ENCODE measurements at places on chromosomes 13 and 19.
A peak's percentile ranks its signal among the peaks of the same experiment; 100 is the strongest.

DNA sequence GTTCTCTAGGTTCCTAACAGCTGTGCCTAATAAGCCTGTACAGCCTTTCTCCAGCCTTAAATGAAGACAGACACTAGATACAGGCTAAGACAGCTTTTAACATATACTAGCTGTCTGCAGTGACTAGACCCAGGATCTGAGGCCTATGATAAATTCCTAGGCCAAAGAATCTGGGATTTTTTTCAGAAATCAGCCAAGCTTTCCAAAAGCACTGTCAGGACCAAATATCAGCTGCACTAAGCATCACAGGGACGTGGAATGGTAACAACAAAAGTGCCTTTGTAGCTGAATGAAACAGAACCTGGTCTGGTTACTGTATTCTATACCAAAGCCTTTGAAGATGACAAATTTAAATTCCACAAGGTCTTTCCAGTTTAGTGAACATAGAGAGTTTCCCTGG lies 77.9 kb upstream of the DOCK9 start:
- DNase-seq, result no peak

DNA sequence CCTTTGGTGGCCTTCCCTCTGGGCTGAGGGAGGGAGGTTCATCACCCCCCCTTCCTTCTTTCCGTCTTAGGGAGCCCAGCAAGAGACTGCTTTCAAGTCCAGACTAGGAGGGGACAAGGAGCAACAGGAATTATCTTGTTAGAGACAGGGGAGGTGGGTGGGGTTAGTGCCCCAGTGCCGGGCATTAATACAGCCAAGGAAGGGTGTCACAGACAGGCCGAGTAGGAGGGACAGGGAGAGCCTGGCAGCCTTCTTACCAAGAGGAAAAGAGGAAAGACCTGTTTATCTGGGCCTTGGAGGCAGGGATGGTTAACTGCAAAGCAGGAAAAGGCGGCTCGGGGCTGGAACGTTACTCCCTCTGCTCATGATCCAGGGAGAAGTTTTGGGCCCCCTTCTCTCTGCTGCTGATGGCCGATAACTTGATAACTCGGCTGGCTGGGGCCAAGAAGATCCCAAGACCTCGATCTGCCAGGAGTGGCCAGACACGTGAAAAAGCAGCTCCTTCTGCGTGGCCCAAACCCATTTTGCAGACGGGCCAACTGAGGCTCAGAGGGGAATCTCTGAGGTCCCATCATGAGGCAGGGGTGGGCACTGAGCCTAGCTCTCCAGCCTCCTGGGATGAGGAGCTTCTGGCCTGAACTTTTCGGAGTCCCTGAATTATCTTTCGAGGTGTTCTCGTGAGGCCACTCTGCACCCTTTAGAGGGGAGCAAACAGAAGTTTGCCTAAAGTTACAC lies 79.3 kb downstream of the PTPRS start:
- DNase-seq, result no peak

DNA sequence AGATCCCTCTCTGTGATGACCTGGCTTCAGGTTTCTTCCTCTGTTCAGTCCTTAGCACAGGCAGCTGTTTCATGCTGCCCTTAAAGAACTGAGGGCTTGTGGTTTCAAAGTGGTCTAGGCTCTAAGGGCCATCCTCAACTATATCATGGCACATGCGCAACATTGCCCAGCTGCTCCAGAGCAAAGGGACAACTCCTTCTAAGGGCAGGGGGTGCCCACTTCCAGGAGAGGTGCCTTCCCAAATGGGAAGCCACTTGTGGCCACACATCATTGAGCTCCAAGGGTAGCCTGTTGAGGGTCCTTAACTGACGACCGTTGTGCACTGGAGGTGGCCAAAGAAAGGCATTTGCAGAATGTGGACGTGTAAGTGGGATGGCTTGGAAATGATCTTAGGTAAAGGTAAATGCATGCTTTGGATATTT lies 7.3 kb downstream of the GPR183 start:
- DNase-seq, result no peak

GRCh38 chr13:73273745-73274144 lies 214.9 kb downstream of the KLF5 start:
- DNase-seq, result no peak

DNA sequence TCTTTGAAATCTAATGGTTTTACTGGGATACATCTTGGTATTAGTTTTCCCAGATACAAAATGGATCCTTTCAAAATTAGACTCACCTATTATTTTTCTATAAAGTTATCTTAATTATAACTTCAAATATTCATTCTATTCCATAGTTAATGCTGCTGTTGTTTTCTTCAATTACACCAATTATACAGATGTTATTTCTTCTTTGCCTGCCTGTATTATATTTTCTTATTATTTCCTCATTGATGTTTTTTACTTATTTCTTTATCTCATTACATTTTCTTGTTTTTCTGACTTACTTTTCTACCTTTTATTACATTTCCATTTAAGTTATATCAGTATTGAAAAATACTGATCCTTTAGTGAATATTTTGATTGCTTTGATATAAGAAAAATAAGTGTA lies 40.9 kb downstream of the SPACA7 start:
- no peak for DNase-seq

DNA sequence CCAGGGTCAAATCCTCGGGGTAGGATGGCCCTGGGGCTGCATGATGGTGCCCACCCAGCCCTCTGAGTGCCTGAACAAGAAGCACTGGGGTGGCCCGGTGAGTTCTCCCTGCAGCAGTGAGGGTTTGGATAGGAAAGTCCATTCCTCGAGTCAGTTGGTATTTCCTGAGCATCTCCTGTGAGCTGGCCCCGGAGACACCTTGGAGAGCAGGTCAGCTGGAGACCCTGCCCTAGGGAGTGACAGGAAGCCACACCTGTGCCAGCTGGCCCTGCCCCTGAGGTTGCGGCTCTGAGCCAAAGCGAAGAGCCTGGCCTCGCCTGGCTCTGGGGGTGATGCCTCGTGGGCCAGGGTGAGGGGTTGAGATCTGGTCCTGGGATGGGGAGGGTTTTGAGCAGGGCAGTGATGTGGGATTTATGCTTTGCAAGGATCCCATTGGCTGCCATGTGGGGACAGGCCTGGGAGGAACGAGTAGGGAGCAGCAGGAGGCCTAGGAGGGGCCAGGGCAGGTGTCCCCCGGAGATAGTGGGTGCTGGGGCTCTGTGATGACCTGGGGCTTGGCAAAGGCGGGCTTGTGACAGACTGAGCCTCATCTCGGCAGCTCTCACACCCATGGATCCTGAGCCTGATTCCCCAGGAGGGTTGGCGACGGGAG lies 16.0 kb downstream of the CRTC1 start:
- no peak for DNase-seq

- DNase-seq, result no peak
Observed at GRCh38 chr13:113061796-113062425, 43.7 kb upstream of the F7 start.

DNA sequence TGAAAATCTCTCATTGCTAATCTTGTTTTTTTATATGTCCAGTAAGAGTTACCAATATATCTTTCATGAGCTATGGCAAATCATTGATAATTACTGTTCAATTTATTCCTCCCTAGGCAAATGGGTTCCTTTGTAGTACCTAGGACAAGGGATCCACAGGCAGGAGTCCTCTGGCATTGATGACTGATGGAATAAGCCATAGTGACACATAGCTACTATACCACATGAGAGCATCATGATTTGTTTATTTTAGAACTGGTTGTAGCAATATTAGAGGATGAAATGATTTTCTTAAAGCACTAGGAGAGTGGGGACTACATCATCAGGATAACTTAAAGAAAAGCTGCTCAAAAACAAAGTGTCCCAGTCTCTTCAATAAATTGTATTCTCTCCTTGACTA lies 21.7 kb upstream of the MAB21L1 start:
- no peak for DNase-seq

DNA sequence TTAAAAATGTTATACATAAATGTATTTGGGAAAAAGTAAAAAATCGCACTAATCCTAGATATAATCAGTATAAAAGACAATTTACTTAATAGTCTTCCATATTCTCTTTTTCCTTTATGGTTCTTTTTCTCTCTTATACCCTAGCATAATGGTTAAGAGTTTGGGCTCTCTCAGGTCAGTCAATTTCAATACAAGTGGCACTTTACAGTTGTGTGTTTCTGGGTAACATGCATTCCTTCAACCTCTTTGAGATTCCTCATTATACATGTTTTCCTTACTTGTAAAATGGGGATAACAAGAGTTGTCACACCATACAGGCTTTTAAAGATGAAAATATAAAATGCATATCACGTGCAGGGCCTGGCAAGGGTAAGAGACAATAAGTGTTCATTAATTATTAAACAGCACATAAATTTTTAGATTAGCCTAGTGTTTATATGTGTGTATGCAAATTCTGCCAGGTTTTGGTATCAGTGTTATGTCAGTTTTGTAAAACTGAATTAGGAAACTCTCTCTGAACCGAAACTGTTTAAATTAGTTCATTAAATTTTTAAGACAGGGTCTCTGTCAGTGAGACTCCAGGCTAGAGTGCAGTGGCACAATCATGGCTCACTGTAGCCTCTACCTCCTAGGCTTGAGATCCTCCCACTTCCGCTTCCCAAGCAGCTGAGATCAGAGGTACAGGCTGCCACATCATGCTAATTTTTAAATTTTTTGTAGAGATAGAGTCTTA lies 49.8 kb downstream of the ELF1 start:
- peak; percentile 32 for DNase-seq

DNA sequence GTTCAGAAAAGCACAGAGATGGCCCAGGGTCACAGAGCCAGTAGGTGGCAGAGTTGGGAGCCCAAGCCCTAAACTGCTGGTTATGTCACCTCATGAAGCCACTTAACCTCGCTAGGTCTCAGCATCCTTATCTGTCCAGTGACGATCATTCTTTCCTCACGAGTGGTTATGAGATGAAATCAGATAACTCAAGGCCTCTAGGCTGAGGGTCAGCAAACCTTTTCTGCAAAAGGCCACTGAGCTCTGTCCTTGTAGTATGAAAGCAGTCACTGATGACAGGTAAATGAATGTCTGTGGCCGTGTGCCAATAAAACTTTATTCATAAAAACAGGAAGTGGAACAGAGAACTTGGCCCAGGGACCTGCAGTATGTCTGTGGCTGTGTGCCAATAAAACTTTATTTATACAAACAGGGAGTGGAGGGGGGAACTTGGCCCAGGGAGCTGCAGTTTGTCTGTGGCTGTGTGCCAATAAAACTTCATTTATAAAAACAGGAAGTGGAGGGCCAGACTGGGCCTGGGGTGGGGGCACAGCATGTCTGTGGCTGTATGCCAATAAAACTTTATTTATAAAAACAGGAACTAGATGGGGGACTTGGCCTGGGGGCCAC lies 71.2 kb downstream of the GNG7 start:
- DNase-seq, result no peak

GRCh38 chr13:42602906-42603305 lies 29.0 kb downstream of the TNFSF11 start:
- DNase-seq, result no peak

GRCh38 chr19:58332697-58333096 lies 5.9 kb downstream of the ZSCAN22 start:
- no peak for DNase-seq
